ENCODE measurements at places on chromosomes 6 and 20.

DNA sequence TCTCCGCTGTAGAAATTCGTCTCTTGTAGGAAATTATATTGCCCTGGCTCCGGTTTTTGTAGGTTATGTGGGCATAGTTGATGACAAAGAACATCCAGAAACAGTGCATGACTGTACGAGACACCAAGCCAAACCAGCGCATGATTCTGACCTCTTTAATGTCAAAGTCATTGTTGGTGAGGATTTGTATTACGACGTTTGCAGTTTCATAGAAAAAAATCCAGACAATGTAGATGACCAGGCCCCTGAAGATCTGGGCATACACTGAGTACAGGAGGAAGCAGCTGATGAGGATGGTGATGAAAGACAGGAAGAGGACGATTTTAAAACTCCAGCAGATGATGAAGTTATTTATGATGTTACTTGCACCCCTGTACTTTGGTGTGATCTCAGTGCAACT is 39.1 kb upstream of the TBC1D22B start:
- DNase-seq = no peak

DNA sequence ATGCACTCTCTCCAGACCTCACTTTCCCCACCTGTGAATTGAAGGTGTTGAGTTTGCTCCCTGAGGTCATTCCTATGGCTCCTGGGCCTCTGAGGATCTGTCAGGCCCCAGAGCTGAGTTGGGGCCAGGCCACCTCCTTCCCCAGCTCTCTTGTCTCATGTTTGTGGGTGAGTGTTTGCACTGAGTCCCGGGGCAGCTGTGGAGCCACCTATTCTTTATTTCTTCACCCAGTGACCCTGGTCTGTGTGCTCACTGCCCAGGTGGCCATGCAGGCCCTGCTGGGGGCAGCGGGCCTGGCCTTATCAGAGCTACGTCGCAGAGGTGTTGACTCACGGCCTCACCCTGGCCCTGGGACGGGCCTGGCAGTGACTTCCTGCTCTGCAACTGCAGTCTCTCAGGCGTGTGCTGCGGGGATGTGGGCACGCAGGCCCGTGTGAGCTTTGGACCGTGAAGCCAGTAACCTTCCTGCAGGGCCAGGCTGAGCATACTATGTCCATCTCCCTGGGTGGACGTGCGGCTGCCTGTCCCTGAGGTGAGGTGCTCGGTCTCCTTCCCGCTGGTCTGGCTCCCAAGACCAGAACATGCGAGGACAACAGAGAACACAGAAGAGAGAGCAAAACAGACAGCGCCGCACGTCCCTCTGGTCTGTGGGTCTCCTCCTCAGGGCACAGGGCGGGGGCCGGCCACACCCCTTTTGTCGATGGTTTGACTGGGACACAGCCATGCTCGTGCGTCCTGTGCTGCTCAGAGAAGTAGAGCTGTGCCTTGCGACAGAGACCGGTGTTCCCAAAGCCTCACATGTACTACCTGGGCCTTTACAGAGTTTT is 12.1 kb downstream of the TMEM181 start:
- DNase-seq = no peak

- no peak for DNase-seq
Observed at GRCh38 chr6:132614554-132614953, 9.5 kb downstream of the TAAR2 start.

GRCh38 chr6:7897461-7898192 is 13.0 kb downstream of the TXNDC5 start:
- DNase-seq = no peak

GRCh38 chr20:52789716-52790115 is 182.4 kb upstream of the TSHZ2 start:
- no peak for DNase-seq

GRCh38 chr20:21681234-21681921 is 24.1 kb upstream of the PAX1 start:
- no peak for DNase-seq

GRCh38 chr6:127403636-127404035 is 55.6 kb downstream of the KIAA0408 start:
- DNase-seq = no peak

DNA sequence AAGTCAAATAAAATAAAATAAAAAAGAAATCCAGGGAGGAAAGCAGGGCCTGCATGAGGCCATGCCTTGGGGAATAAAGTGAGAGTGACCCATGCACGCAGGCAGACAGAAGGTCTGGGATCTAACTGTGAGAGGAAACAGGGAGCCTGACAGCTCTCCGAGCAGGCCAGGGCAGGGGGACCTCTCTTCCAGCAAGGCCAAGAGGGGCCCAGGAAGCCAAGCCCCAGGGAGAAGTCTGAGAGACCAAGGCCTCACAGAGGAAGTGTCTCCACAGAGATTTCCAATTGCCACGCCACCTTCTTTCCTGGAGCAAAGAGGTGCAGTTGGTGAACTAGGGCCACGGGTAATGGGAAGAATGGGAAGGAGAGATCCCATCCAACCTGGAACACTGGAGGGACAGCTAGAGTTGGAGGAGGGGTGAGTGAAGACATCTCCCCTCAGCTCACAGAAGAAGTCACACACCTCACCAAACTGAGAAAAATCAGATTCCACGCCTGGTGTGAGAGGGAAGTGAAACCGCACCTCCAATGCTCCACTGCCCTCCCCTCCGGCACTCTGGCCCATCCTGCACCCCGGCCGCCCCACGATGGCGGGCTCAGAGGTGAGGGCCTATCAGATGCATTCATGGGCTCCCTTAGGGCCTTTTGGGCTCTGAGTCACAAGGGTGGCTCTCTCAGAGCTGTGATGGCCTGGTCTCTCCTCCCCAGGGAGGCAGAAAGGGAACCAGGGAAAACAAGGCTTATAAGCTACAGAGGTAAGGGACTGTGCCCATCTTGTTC is 25.1 kb upstream of the TAF8 start:
- DNase-seq = no peak

DNA sequence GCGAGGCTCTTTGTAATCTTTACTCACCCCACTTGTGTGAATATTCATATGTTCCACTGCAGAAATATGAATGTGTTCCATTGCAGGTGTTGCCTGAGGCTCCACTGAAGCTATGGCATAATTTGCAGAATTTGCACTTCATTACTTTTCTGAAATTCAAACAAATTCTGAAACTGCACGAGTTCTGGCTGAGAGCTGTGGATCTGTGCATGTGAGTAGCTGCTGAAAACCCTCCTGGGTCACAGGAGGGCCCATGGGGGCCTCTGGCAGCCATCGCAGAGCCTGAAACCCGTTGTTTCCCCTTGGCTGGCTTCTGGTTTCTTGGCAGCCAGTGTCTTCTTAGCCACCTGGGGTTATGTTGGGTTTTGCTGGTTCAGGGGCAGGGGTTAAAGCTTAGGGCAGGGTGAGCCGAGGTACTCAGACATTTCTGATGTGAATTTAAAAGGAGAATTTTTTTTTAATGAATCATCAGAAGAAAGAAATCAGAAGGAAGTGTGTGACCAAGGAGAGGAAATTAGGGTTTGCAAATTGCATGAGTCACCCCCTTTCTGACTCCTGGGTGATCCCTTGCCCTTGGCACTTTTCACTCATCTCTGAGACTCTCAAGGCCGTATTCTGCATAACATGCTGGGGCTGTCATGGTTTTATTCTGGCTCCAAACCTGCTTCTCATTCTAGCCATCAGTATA is 40.6 kb downstream of the TOX2 start:
- DNase-seq = peak; percentile 22

GRCh38 chr6:35243386-35243958 is 16.1 kb upstream of the ZNF76 start:
- DNase-seq = no peak

DNA sequence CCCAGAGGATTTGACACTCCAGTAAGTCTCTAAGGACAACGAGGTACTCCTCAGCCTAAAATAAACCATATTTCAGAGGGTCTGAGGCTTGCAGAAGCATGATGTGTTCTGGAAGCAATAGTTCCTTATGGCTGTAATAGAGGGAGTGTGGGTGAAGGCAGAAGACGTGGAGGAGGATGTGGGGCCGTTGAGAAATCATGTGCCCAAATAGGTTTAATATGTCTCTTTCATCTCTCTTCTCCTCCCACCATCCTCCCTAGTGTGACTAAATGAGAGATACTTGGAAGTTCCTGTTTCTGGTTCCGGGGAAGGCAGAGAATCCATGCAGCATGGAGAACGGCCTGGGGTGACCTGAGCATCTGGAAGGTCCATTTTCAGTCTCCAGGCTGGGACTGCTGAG is 174.0 kb upstream of the RSPO3 start:
- no peak for DNase-seq

GRCh38 chr6:147553099-147553498 is 44.6 kb downstream of the SAMD5 start:
- DNase-seq = no peak

DNA sequence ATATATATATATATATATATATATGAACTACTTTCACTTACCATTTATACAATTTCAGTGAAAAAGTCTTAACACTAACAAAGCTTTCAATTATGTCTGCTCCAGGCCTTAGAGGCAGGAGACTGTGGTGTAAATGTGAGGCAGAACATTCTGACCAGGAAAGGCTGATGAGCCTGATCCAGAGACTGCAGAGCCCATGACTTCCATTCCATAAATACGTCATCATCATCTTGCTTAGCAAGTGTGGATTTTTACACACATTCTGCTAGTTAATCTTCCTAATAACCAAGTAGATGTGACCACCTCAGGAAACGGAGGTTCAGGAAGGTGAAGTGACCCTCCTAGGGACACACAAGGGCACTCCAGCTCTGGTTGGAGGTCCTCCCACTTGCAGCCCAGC is 14.9 kb downstream of the TRERF1 start:
- no peak for DNase-seq

DNA sequence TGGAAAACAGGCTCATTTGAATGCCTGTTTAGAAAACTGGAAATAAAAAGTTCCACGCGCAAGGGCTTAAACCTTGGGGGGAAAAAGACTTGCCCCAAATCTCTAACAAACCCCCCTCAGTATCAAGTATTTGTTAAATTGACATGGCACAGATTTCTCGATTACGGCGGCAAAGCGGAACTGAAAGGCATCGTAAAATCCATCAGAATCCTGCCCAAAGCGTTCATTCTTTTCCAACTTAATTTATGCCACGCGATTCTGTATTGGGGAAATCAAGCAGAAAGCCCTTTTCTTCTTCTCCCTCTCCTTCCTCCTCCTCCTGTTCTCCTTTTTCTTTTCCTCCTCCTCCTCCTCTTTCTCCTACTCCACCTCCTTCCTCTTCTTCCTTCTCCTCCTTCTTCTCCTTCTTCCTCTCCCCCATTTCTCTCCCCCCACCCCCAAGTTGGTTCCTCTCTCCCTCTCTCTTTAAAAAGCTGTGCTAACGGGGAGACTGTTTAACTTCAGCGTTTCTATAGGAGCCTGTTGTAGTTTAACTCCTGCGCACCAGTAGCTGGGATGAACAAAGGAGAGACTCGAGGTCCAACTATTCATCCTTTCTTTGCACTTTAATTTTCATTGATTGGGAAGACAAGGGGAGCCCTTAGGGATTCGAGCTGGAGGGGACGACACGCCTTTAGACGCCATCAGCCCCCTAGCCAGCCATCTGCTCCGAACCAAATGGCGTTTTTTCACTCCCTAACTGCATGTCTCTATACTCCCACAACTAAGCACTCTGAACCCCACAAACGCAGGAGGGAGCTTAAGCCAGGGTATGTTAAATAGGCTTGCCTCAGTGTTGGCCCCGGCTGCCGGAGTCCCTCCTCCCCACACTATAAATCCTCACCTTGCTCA is 2.7 kb upstream of the DLL1 start:
- no peak for DNase-seq

DNA sequence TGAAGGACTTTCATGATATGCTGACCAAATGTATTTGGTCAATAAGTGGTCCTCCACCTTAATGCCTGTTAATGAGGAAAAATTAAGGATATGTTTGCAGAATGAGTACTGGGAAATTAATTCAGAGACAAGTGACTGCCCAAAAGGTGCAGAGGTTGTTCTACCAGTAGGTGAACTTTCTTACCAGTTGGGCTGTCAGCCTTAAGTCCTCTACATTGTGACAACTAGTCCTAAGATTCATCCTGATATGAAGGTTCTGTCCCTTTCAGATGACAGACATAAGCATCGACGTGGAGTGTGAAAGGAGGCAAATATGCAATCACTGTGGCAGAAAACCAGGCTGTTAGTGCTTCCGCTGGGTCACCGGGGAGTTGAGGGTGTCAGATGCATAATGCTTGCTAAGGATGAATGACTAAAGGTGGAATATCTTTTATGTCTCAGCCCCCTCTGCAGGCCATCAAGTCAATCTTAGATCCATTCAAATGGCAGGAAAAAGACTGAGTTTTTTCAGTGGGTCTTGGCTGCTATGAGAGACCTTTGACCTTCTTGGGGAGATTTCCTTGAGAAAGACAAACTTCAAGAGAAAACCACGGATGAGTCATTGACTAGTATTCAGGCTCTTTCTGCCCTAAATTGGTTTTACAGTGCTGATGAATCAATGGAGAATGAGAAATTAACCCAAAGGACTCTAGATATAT is 226.0 kb downstream of the TPBG start:
- no peak for DNase-seq

- no peak for DNase-seq
Observed at GRCh38 chr6:105024803-105025202, 67.9 kb downstream of the LIN28B start.

DNA sequence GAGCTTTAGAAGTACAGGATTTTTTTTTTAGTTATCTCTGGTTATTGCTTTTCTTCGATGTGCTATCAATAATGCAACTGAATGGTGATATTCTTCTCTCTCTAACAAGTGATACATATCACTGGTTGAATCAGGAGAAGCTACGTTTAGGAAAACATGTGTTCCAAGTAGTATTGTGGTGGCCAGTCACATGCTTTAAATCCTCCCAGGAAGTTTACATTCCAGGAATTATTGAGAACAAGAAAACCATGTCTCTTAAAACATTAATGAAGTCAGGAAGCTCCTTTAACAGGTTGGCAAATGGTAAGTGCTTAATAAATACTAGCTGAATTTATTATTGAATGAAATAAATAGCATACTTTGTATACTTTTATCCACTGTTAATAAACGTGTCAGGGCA is 371.1 kb downstream of the BCKDHB start:
- DNase-seq = no peak

DNA sequence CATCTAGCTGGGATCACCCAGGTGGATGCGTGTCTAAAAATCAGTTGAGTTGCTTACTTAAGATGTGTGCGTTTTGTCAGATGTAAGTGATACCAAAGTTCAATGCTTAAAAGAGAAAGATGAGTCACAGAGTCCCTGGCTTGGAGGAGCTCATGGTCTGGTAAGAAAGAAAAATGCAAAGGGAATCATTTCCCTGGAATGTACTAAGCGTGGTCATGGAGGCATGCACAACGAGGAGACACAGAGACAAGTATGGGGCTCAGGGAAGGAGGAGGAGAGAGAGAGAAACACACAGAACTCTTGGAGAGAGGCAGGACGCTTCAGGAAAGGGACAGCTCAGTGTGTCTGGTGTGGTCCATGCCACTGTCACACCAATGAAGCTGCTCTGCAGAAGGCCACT is 186.9 kb upstream of the GMDS start:
- no peak for DNase-seq

GRCh38 chr6:130202782-130203181 is 20.0 kb downstream of the SAMD3 start:
- DNase-seq = peak; percentile 10

GRCh38 chr6:4145083-4145482 is 9.7 kb upstream of the ECI2 start:
- DNase-seq = no peak

GRCh38 chr20:15236812-15237211 is 899.4 kb upstream of the FLRT3 start:
- DNase-seq = no peak

- DNase-seq = peak; percentile 19
Observed at GRCh38 chr20:461254-462198, 807 bp downstream of the TBC1D20 start.

Measured in activated CD4-positive, alpha-beta T cell treated with anti-CD3 and anti-CD28 coated beads for 24 hours (primary cell).